ENCODE measurements at places on chromosomes 11 and 22.

- DNase-seq = no peak
Observed at GRCh38 chr11:93188726-93189125, 9.1 kb downstream of the SLC36A4 start.

- DNase-seq = no peak
Observed at GRCh38 chr11:75470476-75471080, 37.6 kb upstream of the KLHL35 start.

- peak; percentile 92 for DNase-seq
Observed at GRCh38 chr11:46936138-46937110, at the start of gene CSTPP1. Gene CSTPP1 (plus strand): TSS chr11:46936761. CDS start chr11:46936806, 45 bp downstream.

DNA sequence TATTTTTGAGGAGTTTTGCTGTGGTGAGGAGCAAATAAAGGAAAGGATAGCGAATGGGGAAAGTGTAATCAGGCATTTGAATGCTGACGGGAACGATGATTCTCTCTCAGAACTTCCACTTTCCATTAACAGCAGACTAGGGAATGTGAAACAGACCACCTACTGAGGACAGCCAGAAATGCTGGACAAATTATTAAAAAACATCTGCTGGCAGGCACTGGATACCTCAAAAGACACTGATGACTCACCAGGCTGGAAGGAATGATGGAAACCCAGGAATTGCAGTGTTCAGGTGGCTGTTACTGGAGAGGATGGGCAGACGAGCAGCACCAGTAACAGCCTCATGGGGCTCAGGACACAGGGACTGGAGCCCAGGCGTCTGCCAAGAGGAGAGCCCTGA, 33.4 kb downstream of the PLA2G6 start:
- DNase-seq = no peak

GRCh38 chr22:37887584-37888378, 18.3 kb upstream of the MICALL1 start:
- DNase-seq = no peak

DNA sequence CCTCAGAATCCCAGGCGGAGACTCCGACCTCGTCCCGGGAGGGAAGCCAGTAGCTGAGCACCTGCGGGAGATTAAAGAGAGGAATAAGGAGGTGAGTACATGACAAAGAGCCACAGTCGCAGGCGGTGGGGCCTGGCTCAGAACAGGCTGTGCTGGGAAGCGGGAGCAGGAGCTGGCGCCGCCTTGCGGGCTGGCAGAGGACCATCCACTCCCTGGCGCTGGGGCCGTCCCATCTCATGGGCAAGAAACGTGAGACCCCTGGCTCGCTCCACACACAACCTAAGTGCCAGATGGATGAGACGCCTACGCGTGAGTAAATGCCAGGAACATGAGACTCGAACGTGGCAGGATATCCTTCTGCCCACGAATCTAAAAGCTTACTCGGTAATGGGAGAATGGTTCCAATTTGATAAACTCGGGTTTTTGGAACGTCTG, 6.3 kb downstream of the CEND1 start:
- DNase-seq = peak; percentile 44

DNA sequence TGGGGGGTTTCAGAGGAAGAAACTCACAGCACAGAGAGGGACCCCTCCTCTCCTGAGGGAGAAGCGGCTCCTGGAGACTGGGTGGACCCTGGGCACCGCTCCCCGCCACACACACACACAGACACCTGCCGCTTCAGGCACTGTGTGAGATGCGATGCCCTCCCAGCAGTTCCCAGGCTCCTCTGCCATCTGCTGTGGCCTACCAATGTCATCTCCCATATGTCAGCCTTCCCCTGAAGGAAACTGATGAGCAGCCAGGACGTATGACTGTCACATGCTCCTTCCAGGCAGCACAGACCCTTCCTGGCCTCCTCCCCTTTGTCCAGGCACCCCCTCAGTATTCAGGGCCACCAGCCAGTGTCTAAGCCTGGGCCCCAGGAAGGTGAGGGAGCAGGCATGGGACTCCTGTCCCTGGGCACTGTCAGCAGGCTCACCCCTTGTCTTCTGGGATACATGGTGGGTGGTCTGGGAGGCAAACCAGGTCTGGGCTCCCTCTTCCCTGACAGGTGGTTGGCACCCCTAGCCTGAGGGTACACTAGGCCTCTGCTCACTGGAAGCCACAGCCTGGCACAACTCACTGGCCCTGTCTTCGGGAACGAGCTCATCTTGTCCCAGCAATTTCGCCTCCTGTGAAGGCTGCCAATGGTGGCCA, 11.8 kb upstream of the BCR start:
- no peak for DNase-seq

- DNase-seq = no peak
Observed at GRCh38 chr22:20591660-20592310, 84.4 kb downstream of the MED15 start.

DNA sequence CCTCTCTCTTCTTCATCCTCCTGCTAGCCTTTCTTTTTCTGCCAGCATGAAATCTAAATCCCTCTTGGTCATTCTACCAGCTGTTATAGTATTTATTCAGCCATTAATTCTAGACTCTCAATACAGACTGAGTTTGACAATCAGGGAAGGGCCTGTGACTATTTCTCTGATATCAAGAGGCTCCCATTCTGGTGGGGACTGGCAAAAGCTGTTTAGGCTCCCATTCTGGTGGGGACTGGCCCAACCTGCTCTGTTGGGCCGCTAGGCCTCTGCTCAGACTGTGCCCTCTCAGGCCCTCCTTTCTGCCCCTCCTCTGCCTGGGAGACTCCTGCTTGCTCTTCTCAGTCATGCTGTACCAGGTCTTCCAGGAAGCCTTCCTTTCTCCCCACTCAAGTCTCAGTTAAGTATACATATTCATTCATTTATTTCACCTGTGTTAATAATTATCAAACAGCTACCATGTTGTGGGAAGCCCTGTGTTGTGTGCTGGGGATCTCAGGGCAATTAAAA, 323.7 kb upstream of the NARS2 start:
- no peak for DNase-seq

DNA sequence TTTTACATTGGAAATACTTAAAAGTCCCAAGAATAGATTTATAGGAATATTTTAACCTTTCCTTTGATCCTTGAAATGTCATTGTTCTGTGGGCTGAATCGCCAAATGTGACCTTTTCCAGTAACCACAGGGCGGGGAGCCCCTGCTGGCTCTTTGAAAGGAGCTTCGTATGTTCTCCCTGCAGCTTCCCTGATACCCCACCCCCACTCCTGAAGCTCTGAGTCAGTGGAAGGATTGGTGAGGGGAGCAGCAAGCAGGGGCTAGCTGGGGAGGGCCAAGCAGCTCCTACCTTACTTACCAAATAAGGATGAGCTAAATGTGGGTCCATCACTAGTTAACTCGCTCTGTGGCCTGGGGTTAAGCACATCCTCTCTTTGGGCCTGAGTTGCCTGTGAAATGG, 87.7 kb downstream of the CHST1 start:
- no peak for DNase-seq

- DNase-seq = no peak
Observed at GRCh38 chr11:70567680-70568034, 169.3 kb downstream of the CTTN start.

- DNase-seq = no peak
Observed at GRCh38 chr11:13289081-13289480, 11.5 kb downstream of the BMAL1 start.

GRCh38 chr11:304915-305843, 2.4 kb upstream of the IFITM2 start:
- peak; percentile 63 for DNase-seq

- no peak for DNase-seq
Observed at GRCh38 chr11:56558574-56558973, 15.5 kb upstream of the OR5M11 start.

- no peak for DNase-seq
Observed at GRCh38 chr11:114179234-114179941, 116.8 kb upstream of the NNMT start.

DNA sequence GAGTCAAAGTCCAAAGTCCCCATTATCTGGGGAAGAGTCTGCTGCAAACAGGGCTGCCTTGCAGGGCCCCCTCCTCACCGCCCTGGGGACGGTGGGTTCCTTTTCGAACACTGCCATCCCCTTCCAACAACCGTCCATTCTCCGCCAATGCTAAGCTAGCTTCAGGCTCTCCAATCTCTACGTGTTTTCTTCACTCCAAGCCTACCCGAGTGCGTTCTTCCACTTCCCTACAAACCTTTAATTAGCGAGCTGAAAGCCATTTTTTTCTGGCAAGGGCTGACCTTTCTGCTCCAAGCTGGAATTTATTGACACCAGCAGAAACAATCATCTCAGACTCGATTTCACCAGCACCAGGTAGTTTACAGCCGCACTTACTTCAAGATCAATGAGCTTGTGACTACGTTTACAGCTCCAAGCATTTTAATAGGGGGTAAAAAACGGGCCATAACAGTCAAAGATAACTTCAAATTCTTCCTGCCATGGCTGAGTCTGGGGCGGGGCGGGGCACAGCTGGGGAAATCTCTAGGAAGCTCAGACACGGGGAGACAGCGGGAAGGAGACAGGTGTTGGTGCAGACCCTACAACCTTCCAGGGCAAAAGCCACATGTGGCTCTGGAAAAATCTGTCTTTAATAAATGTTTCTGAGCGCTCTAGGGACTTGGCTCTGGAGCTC, 82.2 kb downstream of the PHF21B start:
- no peak for DNase-seq

- no peak for DNase-seq
Observed at GRCh38 chr11:95563859-95564258, 225.7 kb downstream of the FAM76B start.

DNA sequence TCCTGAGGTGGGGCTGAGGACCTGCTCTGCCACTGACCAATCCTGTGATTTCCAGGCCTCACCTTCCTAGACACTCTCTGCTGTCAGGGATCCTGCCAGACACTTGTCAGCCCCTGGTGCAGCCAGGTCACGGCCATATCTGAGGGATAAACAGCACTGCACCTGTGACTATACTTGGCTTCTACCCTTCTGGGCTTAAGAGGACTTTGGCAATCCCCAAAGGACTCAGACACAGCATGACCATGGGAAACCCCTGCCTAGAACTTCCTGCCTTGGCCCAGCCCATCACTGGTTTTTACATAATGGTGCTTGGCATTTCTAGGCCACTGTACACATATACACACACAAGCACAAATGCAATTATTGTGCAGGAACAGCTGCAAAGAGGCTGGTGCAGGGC, 11.6 kb upstream of the OLFML1 start:
- DNase-seq = no peak

DNA sequence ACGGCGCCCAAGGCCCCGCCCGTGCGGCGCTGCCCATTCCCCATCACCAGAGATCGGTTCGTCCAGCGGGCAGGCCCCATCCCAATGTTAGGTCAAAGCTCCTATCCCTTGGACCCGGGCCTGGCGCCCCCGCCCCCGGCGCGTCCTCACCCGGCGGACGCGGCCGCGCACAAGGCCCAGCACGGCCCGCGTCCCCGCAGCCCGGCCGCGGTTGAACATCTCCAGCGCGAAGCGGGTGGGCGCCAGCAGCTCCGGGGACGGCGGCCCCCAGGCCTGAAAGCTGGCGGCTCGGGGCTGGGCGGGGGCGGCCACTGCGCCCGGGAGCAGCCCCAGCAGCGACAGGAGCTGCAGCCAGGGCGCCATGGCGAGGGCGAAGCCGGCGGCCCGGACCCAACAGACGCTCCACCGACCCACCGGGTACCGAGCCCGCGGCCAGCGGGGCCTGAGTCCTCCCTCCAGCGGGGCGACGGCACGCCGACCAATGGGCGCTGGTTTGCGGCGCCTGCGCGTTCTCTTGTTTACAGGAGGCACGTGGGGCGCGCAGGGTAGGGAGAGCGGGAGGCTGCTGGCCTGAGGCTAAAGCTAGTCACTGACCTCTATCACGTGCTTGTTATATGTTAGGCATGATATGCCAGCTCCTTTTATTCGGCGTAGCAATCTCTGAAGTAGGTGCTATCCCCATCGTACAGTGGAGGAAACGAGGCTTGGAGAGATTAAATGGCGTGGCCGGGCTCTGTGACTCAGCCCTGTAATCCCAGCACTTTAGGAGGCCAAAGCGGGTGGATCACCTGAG, at the start of gene CTSF:
Gene CTSF (minus strand): TSS at position 483 of the 793 bp plus-strand sequence. CDS start 120 bp downstream, at position 363.
- DNase-seq = peak; percentile 73

DNA sequence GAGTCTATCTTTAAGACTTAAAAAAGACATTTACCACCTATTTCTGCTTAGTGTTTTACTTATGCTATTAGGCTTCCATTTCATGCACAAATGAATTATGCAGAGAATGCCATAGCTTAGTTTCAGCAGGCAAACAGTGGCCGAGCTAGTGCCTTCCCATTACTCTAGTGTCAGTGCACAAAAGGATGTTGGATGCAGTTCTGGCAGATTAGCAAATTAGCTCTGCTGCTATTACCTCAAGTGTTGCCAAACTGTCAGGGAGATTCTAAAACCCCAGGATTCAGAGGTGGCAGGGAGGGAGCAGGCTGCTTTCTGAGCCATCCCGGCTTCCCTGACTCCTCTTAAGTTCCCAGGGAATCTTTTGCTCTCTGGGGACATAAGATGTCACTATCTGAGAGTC, 209.4 kb upstream of the NCAM1 start:
- DNase-seq = no peak

- DNase-seq = peak; percentile 30
Observed at GRCh38 chr22:46068593-46069491, 81.5 kb upstream of the PPARA start.

GRCh38 chr11:45185228-45185729, 38.8 kb downstream of the PRDM11 start:
- DNase-seq = no peak

DNA sequence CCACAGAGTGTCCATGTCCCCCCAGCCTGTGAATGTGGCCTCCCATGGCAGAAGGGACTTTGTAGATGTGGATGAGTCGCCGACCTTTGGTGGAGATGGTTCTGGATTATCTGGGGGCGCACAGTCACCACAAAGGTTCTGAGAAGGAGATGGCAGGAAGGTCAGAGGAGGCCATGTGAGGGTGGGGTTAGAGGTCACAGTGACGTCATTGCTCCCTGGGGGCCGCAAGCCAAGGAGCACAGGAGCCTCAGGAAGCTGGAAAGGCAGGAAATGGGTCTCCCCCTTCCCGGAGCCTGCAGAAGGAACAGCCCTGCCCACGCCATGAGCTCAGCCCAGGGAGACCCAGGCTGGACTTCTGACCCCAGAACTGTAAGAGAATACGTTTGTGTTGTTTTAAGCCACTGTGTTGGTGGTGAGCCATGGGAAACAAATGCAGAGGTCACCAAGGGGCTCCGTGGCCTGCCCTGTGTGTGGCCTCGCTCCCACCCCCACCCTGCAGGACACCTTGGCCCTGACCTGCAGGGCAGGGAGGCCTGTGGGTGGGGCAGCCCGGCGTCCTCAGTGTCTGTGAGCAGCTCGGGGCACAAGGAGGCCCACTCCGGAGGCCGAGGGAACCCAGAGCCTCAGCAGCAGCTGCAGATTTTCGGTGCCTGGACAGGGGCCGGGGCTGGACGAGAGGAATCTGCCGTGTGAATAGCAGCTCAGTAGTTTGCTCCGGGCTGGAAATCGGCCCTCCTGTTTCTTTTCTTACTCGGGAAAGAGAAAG, 32.1 kb downstream of the GRAMD4 start:
- no peak for DNase-seq

DNA sequence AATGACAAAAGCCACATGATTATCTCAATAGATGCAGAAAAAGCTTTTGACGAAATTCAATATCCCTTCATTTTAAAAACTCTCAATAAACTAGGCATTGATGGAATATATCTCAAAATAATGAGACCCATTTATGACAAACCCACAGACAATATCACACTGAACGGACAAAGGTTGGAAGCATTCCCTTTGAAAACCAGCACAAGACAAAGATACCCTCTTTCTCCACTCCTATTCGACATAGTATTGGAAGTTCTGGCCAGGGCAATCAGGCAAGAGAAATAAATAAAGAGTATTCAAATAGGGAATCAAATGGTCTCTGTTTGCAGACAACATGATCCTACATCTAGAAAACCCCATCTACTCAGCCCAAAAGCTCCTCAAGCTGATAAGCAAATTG, 52.0 kb downstream of the CASP12 start:
- DNase-seq = no peak

Data from activated naive CD8-positive, alpha-beta T cell treated with anti-CD3 and anti-CD28 coated beads, Interleukin-2, amount 10 ng/mL, durations not matched to agents 7 days and 5 days (primary cell).